Activated CD8-positive, alpha-beta memory T cell treated with anti-CD3 and anti-CD28 coated beads for 24 hours (primary cell): ENCODE measurements at places on chromosomes 11 and 22.

DNA sequence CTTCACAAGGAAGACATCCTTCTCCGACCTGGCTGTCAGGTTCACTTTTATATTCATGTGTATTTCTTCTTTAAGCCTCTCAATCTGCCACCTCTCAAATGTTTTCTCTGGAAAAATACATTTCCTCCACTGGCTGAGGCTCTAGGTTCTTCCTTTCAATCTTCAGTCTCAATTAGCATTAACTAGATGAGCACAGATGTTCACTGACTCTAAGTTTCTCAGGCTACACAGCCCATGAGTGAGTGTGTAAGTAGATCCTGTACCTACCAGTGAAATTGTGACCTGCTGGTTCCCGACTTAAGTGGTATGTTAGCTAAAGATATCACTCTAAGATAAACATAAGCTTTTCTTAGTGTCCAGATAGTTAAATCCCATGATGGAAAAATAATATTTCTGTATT, 206.9 kb downstream of the ADAMTS15 start:
- no peak for DNase-seq

DNA sequence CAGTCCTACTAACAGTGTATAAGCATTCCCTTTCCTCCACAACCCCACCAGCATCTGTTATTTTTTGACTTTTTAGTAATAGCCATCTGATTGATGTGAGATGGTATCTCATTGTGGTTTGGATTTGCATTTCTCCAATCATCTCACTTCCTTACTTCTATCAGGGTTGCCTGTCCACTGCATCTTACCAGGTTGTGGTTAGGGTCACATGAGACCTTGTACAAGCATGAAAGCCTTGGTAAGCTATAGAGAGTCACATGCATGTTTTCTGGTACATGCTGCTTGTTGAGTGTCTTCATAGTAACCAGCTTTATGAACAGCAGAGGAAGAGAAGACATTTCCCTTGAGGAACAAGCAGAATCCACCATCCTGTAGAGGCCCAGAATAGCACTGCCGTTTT, 102.9 kb upstream of the PAX6 start:
- no peak for DNase-seq

- no peak for DNase-seq
Measured at GRCh38 chr11:87866951-87867350, 308.3 kb downstream of the RAB38 start.

GRCh38 chr22:46107089-46107664, 43.1 kb upstream of the PPARA start:
- no peak for DNase-seq

DNA sequence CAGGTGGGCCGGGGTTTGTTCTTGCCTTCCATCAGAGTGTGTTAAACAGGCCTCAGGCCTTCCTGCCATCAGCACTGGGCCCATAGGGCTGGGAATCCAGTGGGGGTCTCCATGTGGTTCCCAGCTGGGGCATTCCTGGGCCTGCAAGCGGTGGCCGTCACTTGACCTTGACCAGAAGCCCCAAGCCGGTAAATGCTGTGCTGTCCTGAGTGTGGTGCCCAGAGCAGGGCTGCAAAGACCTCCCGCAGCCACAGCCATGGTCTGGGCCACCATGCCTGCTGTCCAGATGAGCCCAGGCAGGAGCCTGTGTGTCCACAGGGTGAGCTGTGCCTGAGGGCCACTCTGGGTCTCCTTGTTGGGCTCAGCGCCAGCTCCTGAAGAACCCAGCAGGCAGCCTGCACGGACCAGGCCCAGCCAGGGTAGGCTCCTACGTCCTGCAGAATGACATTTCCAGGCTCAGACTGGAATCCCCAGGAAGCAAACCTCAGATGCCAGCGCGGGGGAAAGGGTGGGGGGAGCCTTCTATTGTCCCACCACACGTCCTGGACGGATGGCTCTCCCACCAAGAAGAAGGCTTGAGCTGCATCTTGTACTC, 117.3 kb downstream of the KCNQ1OT1 start:
- DNase-seq, result peak; percentile 43
